ENCODE measurements at places on chromosomes 6 and 20. TPM values are rescaled to one million over a fixed set of nuclear protein-coding genes. Genes with fewer than 3 reads are reported as not detected.

The POPDC3 gene
- 6.7 TPM for total RNA-seq

The SLC17A2 gene
- total RNA-seq = not detected

The NTSR1 gene
- under 0.01 TPM for total RNA-seq

The ELOVL4 gene
- total RNA-seq = 4.6 TPM

The PRR18 gene
- total RNA-seq = not detected

The C6orf15 gene
- total RNA-seq = not detected

The TCF21 gene
- total RNA-seq = 8.2 TPM

Data from fibroblast of lung (primary cell).